BJ (cell line): ENCODE measurements at places on chromosomes 16 and 17.

DNA sequence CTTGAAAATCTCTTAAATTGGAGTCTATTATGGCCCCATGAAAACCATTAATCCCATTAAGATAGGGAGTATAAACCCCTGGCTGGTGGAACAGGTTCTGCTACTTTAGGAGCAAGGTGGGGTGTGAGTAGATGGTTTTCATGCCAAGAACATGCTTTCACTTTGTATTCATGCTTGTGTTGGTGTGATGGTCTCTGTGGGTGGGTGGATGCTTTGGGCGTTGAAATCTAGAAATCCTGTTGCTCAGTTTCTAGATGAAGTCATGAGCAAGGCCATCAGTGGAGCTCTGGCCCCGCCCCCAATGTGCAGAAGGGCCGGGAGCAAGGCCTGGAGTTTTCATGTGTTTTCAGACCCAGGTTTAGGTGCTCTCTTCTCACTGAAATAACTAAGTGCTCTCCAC, 20.1 kb downstream of the PLD6 start:
- DNase-seq: no peak

- DNase-seq: no peak
These were observed 67.3 kb downstream of the ANKRD11 start for GRCh38 chr16:89422905-89423630.

DNA sequence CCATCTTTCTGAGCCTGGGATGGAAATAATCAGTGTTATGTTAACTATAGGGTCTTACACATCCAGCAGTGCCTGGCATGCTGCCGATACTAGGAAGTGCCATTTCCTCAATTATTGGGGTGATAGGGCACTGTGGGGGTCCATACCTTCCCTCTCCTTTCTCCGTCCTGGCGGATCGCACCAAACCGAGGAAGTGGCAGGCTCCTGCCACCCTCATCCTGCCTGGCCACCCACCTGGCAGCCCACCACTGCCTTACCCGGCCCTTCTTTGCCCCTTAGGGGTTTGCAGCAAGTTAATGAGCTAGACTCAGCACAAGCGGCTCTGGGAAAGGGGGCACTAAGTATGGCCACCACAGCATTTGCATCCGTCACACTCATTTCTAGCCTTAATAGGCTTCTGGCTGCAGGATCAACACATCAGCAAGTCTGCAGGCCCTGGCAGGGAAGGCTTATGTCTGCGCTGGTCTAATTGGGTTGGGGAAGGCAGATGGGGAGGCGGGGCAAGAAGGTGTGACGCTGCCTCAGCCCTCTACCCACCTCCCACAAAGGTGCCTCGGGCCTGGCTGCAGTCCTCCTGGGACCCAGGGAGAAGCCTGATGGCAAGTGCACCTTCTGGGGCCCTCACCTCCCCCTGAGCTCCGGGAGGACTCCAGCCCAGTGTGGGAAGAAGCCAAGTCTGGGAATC, 28.6 kb downstream of the DCAKD start:
- DNase-seq: no peak

DNA sequence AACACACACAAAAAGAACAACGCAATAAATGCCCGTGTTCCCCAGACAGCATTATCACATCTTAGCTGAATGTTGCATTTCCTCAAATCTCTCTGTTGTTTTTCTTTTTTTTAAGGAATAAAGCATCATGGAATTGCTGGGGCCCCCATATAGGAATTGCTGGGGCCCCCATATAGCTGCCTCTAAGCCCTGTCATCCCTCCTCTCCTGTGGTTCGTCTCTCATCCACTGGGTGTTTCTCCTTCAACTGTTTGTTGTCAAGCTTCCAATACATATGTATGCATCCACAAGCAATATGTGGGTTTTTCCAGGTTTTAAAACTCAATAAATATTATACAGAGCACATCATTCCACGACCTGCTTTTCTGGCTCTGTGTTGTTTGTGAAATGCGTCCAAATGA, 43.2 kb downstream of the HSBP1 start:
- no peak for DNase-seq

GRCh38 chr16:4257646-4258556, 14.9 kb downstream of the TFAP4 start:
- no peak for DNase-seq

GRCh38 chr17:61383689-61384201, 15.9 kb upstream of the TBX2 start:
- DNase-seq: no peak
